ENCODE measurements at places on chromosomes 12 and 14.

DNA sequence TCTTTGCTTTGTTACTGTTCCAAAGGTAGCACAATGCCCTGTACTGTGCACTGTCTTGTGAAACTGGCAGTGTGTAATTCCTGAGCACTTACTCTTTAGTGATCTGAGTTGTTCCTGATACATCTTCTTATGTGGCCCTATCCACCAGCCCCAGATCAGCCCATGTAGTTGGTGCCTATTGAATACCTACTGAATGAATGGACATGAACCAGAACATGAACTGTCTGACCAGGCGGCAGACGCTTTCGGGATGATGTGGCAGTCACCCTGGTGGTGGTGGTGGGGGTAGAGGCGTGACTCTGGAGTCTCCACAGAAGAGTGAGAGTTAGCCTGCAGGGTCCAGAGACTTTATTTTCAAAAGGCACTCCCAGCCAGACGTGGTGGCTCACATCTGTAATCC is 46.6 kb upstream of the PAPOLA start:
- DNase-seq = no peak

DNA sequence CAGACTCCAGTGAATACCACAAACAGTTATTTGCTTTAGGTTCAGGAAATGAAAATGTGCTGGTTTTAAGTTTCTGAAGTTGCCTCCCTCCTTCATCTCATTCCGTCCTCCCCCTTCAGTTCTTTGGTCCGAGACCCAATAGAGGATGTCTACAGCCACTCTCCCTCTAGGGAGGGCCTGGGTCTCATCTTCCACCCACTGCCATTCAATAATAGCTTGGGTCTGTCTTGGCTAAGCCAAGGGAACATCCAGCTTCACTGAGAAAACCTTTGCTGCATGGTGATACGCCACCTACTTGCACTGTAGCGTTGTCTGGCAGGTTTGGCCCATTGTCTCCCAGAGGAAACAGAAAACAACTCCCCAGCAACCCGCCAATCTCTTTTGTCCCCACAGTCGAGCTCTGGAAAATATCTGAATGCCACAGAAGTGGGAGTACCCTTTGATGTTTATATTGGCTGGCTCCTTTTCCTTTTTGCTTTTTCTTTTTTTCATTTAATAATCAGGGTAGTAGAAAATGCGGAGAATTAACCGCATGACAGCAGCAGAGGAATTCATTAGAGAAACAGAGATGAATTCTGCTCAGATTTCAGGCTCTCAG is 380.1 kb downstream of the RAD51B start:
- no peak for DNase-seq

DNA sequence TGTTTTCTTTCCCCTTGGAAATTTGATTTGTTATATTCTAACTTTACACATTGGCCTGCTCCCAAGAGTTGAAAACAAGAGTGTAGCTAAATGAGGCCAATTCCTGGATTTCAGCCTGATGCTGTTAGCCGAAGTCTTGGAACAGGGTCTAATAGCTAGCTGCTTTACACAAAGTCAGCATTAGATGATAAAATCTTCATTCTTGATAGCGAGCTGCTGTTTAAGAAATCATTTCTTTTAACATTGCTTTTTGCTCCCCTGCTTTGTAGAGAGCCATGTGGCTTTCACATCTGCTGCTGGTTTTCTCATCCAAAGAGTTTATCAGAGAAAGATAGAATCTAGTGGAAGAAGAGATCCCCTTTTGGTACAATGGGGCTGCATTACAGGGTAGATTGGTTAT is 22.3 kb downstream of the FBXW8 start:
- DNase-seq = no peak

DNA sequence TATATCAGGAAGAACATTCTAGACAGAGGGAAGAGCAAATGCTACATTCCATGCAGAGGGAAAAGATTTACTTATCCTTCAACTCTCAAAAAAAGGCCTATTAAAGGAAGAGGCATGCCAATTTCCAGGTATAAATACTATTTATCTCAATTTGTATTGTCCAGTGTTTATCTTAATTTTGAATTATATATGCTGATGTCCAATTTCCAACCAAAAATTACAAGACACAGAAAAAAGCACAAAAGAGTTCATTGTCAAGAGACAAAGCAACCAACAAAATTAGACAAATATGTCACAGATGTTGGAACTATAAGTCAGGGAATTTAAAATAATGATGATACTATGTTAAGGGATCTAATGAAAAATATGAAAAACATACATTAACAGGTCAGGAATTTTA is 286.6 kb upstream of the SFSWAP start:
- DNase-seq = no peak
